ENCODE measurements at places on chromosomes 4 and X.
A peak's percentile ranks its signal among the peaks of the same experiment; 100 is the strongest.

- DNase-seq, result no peak
Measured at GRCh38 chr4:73859614-73860088, 6.6 kb downstream of the PF4V1 start.

- no peak for DNase-seq
Measured at GRCh38 chrX:29044423-29045184, 457.4 kb downstream of the IL1RAPL1 start.

DNA sequence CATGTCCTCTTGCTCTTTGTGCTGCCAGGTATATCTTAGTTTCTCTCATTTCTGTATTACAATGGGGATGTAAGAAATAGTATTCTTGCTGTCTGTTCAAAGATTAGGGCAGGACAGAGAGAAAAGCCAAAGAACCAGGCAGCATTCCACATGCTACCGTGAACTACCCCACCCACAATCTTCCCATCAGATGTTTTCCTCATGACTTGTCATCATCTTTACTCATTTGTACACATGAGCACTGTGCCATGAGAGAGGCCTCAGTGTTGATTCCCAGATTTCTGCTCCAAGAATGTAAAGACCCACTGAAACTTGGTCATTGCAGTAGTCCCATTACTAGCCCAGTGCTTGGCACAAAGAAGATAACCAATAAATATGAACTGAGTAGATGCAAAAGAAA lies 354.6 kb upstream of the RASGEF1B start:
- DNase-seq, result no peak

DNA sequence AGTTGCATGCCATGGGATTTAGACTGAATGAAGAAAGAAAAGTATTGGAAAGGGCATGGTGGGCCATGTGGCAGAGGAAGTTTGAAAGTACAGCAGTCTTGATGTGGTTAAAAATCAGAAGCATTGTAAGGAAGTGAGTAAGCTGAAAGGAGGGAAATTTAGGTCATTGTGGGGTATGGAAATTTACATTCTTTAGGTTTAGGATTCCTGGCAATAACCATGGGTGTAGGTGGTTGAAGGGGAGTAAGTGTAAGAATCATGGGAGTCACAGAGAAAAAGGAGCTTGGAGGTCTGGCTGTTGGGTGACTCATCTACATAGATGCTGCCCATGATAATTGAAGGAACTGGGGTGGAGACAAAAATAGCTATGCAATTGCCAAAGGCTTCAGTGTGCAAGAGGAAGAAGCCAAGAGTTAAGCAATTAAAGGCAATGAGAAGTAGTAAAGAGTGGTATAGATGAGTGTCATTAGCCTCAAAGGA lies 243.8 kb upstream of the LDB2 start:
- DNase-seq, result peak; percentile 43

DNA sequence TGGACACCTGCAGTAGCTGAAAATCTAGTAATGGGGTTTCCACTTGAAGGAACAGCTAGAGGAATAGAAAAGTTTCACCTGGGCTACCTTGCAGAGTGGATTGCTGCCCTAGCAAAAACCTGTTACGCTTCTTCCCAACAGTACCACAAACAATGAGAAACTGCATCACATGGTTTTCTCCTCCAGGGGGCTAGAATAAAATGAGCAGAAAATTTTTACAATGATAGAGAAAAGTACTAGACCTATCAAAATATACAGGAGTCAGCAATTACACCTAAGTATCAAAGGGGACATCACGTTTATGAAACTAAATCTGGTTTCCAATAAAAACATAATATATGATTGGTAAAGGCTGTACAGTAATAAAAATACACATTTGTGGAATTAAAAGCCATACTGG lies 423.1 kb upstream of the PITX2 start:
- DNase-seq, result no peak

- DNase-seq, result no peak
Measured at GRCh38 chr4:145301386-145302080, 121.1 kb upstream of the OTUD4 start.

- no peak for DNase-seq
Measured at GRCh38 chr4:184392748-184393559, 81.4 kb downstream of the IRF2 start.
